ENCODE measurements at places on chromosomes 2 and 18. TPM values are rescaled to one million over a fixed set of nuclear protein-coding genes. Genes with fewer than 3 reads are reported as not detected.

- H3K27me3 ChIP-seq = no peaks in the 10 kb centered on the region
- DNase-seq = peak; percentile 62
- H3K27ac ChIP-seq = peak overlapping the region; percentile 66
- peaks cover 89% of the 10 kb centered on the region for H3K4me1 ChIP-seq
- H3K4me3 ChIP-seq = no peak overlapping the region
Measured at GRCh38 chr2:28406276-28407096, 13.8 kb downstream of the FOSL2 start.

DNA sequence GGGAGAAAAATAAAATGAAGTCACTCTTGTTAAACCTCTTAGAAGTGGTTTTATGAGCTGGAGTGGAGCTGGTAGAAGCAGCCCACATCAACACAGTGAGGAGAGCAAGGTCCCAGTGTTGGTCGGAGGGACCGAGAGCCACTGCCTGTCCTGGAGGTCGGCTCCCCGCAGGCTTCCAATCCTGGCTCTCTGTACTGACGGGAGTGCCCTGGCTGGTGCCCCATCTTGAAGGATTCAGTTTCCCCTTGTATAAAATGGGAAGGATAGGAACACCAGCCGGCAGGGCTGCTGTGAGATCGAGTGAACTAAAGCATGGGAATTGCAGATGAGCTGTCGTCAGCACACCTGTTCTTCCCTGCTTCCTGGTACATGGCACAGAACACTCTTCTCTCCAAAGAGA is 104.3 kb upstream of the ID2 start:
- H3K27me3 ChIP-seq = no peaks in the 10 kb centered on the region
- H3K36me3 ChIP-seq = no peaks in the 10 kb centered on the region
- no peak overlapping the region for H3K27ac ChIP-seq
- DNase-seq = no peak
- H3K4me1 ChIP-seq = no peaks in the 10 kb centered on the region

GRCh38 chr2:133790711-133791110 is 222.4 kb upstream of the NCKAP5 start:
- H3K27ac ChIP-seq = no peak overlapping the region
- no peak for DNase-seq
- H3K4me3 ChIP-seq = no peak overlapping the region
- H3K36me3 ChIP-seq = no peaks in the 10 kb centered on the region

The DUSP19 gene
- not detected for total RNA-seq

DNA sequence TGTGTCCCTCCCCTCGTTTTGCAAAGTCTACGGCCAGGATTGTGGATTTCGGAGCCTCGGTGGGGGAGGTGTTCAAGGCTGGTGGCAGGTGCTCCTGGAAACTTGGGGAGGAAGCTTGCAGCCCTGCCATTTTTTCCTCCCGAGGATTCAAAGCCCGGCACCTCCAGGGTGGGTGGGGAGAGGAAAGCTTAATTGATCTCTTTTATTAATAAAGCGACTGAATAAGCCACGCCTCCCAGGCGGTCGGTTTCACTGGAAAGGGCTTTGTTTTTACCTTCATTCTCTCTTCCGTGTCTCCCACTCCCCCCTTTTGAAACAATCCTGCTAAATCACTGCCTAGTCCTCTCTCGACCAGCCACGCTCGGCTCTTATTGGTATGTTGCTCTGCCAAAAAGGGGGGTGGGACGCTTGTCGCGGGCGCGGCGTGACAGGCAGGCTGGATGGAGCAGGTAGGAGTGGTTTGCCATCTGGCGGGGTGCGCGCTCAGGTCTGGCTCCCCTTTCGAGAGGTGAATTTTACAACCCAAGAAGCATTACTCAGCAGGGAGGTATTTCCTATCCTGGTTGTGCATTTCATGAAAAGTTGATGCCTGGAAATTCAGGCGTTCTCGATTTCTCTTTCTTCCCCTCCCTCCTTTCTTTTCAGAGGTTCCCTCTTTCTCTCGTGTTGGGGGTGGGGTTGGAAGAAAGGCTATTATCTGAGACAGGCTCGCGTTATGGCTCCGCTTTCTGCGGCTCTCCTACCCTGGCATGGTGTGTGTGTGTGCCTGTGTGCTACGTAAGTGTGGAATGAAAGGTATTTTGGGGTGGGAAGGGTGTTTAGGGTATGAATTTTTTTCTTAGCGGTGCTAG is 1.4 kb downstream of the NEDD4L start:
- peak; percentile 78 for DNase-seq
- peak overlapping the region; percentile 90 for H3K27ac ChIP-seq
- peak overlapping the region; percentile 87 for H3K4me3 ChIP-seq
- no peaks in the 10 kb centered on the region for H3K27me3 ChIP-seq
- H3K4me1 ChIP-seq = peaks cover 30% of the 10 kb centered on the region
- H3K36me3 ChIP-seq = no peaks in the 10 kb centered on the region

DNA sequence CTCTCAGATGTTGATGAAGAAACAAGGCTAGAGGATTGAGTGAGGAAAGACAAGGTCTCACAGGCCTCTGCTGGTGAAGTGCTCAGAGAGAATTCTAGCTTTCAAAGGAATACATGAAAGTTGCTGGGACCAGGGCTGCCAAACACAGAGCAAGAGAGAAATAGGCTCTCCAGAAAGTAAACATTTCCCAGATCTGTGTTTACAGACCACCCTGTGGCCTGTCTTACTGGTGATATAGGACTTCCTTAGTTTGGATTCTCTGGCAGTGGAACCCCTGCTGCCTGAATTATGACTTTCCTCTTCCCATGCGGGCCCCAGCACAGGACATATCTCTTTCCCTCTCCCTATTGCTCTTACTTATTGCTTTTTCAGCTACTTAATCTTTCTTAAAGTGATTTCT is 64.5 kb downstream of the TACR1 start:
- no peak overlapping the region for H3K27ac ChIP-seq
- DNase-seq = no peak
- no peak overlapping the region for H3K4me3 ChIP-seq
- no peaks in the 10 kb centered on the region for H3K36me3 ChIP-seq

DNA sequence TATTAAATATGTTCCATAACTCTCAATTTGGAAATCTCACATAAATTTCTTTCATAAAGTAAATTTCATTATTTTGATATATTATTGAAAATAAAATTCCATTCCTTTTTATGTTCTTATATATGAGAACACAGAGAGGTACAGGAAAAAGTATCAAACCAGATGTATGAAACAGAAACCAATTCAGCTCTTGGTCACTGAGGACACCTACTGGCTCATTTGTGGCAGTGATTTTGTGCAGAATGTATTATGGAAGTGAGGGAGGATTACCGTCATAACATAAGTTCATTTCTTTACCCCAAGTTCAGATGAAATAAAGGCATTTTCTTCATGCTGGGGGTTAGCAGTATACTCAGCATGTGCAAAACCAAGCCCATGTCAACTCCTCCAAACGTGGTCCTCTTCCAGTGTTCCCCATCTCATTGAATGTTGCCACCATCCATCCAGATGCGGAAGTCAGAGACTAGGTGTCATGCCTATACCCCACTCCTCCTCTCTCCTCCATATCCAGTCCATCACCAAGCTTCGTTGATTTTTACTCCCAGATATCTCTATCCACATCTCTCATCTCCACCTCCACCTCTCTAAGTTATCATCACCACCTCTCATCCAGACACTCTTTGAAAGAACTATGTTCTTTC is 41.7 kb upstream of the MALL start:
- no peaks in the 10 kb centered on the region for H3K36me3 ChIP-seq
- H3K27ac ChIP-seq = no peak overlapping the region
- no peaks in the 10 kb centered on the region for H3K27me3 ChIP-seq
- DNase-seq = peak; percentile 27
- H3K4me1 ChIP-seq = no peaks in the 10 kb centered on the region

DNA sequence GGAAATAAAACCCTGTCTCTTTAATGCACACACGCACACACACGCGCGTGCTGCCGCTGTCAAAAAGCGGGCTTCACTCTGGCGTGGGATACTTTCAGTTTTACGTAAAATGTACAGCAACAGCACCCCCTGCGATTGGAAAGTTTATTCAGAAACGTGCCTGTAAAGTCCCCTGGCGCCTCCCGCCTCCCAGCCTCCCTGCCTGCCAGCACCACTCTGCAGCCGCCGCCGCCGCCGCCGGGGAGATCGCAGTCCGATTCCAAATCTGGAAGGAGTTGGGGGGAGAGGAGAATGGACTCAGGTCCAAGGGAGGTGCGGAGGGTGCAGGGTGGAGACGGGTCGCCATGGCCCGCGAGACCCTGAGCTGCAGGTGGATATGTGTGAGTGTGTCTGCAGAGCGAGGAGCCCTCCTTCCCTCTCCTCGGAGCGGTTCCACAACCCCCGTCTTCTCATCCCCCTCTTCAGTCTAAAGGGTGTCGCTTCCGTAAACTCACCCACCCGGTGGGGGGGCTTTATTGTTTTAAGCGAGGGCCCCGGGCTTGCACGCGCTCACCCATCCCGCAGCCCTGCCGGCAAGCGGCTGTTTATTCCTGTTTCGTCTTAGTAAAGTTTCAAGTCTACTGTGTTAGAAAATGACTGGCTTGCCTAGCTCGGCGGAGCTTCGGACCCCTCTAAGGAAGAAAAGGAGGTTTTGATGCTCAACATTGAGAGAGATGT is 1.8 kb upstream of the BCL11A start:
- H3K27me3 ChIP-seq = peaks cover 56% of the 10 kb centered on the region
- DNase-seq = peak; percentile 80
- H3K4me1 ChIP-seq = peaks cover 25% of the 10 kb centered on the region
